ENCODE measurements at places on chromosomes 5 and 9. TPM values are rescaled to one million over a fixed set of nuclear protein-coding genes. Genes with fewer than 3 reads are reported as not detected.

Gene PCDHGB6
- not detected for total RNA-seq

Gene LCN2
- total RNA-seq = not detected

Gene GAS1
- 0.21 TPM for total RNA-seq

GRCh38 chr9:112035166-112035826 is 138.7 kb downstream of the UGCG start:
- no peak overlapping the region for H3K4me3 ChIP-seq
- H3K27ac ChIP-seq = no peak overlapping the region
- peaks cover 68% of the 10 kb centered on the region for H3K4me1 ChIP-seq
- H3K27me3 ChIP-seq = peaks cover 10% of the 10 kb centered on the region

- no peak overlapping the region for H3K27ac ChIP-seq
- H3K4me3 ChIP-seq = no peak overlapping the region
- peaks cover 3% of the 10 kb centered on the region for H3K4me1 ChIP-seq
- peaks cover 4% of the 10 kb centered on the region for H3K27me3 ChIP-seq
- H3K36me3 ChIP-seq = no peaks in the 10 kb centered on the region
- no peak for DNase-seq
These were observed 202.1 kb downstream of the EBF1 start for GRCh38 chr5:158897444-158898160.

DNA sequence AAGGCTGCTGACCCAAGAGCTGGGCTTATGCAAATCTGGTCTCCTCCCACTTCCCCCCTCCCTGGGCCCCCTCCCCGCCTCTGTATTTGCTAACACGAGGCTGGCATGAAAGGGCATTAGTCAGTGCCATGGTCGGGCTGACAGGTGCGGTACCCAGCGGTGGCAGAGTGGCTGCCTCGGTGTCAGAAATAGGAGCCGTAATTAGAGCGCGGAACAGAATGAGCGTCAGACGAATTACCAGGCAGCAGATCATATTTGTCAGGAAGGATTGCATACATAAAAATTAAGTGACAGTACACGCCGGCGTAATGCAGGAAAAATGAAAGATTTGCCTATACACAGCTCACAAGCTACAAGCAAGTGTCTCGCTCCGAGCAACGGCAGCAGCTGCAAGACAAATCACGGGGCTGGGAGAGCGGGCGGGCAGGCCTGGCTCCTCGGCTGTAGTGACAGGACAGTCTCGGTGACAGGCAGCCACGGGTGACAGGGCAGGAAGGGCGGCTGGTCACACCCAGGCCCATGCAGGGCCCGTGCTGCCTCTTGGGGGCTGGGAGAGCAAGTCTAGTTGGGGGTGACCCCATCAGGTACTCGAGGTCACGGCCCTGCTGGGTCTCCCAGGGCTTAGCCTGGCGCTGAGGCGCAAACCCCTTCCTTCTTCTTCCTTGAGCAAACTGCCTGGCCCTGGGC is 72.4 kb downstream of the NEK6 start:
- DNase-seq = no peak
- H3K36me3 ChIP-seq = no peaks in the 10 kb centered on the region
- no peaks in the 10 kb centered on the region for H3K27me3 ChIP-seq
- H3K27ac ChIP-seq = no peak overlapping the region

- H3K4me1 ChIP-seq = no peaks in the 10 kb centered on the region
- DNase-seq = no peak
- no peaks in the 10 kb centered on the region for H3K36me3 ChIP-seq
- H3K4me3 ChIP-seq = no peak overlapping the region
These were observed 207.5 kb downstream of the NXNL2 start for GRCh38 chr9:88742483-88742882.

- H3K4me3 ChIP-seq = no peak overlapping the region
- no peaks in the 10 kb centered on the region for H3K36me3 ChIP-seq
- no peak for DNase-seq
- peaks cover 29% of the 10 kb centered on the region for H3K27me3 ChIP-seq
- H3K27ac ChIP-seq = no peak overlapping the region
- no peaks in the 10 kb centered on the region for H3K4me1 ChIP-seq
These were observed 145.8 kb upstream of the TUT7 start for GRCh38 chr9:86500031-86500430.

GRCh38 chr9:98590101-98590500 is 118.6 kb downstream of the GABBR2 start:
- H3K27ac ChIP-seq = no peak overlapping the region
- H3K4me1 ChIP-seq = no peaks in the 10 kb centered on the region
- no peaks in the 10 kb centered on the region for H3K36me3 ChIP-seq
- no peak overlapping the region for H3K4me3 ChIP-seq
- H3K27me3 ChIP-seq = peaks cover 8% of the 10 kb centered on the region
